ENCODE measurements at places on chromosomes 12 and 14.

DNA sequence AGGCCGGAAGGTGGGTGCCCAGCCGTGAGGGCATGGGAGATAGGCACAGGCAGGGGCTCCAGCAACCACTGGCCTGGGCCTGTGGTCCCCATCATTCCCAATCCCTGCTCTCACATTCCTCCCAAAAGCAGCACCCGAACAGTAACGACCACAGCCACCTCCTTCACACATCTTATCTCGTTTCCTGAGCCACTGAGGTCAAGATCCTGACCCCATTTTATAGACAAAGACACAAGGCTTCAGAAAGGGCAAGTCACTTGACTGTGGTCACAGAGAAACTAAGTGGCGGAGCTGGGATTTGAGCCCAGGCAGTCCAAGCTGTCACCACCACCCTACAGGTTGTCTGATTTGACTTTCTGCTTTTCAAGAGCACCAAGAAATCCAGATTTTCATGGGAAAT, 38.9 kb downstream of the DTX1 start:
- no peak for DNase-seq

DNA sequence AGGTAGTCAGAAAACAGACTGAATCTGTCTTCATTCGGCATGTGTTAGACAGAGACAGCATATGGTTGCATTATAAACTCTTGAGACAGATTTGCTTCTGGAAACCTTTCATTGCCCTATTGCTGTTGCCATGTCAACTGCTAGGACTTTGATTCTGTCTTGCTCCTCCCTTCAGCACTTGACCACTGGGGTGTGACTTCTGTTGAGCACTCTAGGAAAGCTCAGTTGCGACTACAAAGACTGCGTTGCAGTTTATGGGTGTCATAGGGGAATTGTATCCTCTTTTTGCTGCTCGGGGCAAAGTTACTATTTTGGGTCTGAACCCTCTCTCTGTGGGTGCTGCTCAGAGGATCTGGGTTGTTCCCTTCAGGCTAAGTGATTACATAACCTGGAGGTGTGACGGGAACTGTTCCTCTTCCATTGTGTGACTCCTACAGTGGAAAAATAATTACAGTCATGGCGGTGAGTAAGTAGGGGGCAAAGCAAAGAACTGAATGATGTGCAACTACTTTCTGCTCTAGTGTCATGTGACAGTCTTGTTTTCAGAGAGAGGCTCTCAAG, 44.3 kb upstream of the TRIM9 start:
- DNase-seq: no peak

GRCh38 chr14:55532645-55533344, 47.2 kb upstream of the KTN1 start:
- no peak for DNase-seq

GRCh38 chr12:82593901-82594396, 92.8 kb upstream of the TMTC2 start:
- no peak for DNase-seq

DNA sequence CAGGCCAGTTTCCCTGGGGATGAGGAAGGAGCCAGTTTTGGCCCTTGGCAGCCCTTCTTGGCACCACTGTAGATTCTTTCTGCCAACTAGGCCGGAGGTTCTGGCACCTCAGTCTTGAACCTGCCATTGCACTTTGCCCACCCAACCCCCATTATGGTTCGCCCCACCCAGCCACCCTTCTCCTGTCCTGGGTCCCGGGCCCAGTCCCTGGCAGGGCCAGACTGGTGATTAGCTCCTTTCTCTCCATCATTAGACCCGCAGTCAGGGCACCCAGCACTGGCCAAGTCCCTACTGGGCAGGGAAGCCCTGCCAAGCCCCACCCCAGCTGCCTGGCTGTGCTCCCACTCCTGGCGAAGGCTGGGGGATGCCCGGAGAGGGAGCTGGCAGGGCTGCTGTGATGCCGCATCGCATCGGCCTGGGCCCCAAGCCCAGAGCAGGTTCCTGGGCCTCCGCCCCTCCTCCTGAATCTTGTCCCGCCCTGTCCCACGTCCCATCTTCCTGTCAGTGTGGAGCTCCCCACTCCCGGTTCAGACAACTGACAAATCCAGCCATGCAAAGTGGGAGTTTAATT, 9.8 kb downstream of the FAM222A start:
- DNase-seq: no peak

DNA sequence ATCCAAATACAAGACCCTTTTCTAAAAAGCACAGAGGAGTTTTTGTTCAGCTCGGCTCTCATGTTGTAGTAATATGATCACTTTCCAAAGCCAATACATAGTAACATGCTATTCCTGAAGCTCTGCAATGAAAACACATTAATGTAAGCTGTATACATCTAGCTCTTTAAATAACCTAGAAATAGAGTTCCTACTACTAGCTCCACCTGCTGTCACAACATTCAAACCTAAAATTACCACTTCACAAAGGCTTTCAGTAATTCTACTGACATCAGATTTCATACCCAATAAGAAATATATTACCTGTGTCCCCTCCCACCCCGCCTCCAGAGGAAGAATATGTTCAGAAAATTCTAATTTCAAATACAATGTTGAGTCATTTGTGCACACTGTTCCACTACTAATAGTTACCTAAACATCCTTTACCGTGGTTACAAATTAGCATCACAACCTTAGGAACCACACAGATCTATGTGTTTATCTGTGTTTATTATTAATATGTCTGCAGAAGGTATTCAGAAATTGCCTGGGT, 17.8 kb downstream of the EFCAB11 start:
- no peak for DNase-seq

- no peak for DNase-seq
Measured at GRCh38 chr12:104650541-104650940, 193.8 kb downstream of the CHST11 start.

- no peak for DNase-seq
Measured at GRCh38 chr14:60197629-60198303, 32.6 kb upstream of the DHRS7 start.

- DNase-seq: no peak
Measured at GRCh38 chr12:45775465-45775864, 46.0 kb downstream of the ARID2 start.

DNA sequence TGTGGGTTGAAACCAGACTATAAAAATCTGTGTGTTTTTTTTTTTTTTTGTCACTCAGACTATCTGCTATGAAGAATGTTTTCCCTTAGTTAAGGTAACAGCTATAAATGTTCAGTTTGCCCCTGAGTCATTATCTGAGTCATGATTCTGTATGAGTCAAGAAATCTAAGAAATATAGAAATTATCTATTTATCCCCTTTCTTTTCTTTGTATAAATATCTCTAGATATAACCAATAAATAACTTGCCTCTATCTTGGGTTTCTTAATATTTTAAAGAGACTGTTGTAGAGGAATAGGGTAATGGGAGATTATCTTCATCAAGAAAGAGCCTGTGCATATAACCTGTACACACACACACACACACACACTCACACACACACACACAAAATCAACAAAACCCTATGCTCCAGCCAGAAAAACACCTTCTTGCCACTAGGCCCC, 161.7 kb upstream of the EEA1 start:
- DNase-seq: no peak

- no peak for DNase-seq
Measured at GRCh38 chr12:123813349-123813748, 51.2 kb downstream of the DNAH10 start.

- no peak for DNase-seq
Measured at GRCh38 chr14:26233118-26233517, 364.7 kb downstream of the NOVA1 start.

GRCh38 chr12:65586796-65587195, 237.5 kb upstream of the HMGA2 start:
- DNase-seq: no peak

- DNase-seq: no peak
Measured at GRCh38 chr12:6899427-6899826, 5.2 kb upstream of the LRRC23 start.

GRCh38 chr12:52232674-52233461, at the start of gene KRT7:
KRT7 (plus strand) TSS chr12:52233243; CDS start chr12:52233297, 54 bp downstream.
- DNase-seq: no peak

- DNase-seq: no peak
Measured at GRCh38 chr14:100073576-100074430, 8.6 kb downstream of the EVL start.

GRCh38 chr14:35229084-35229791, 62.9 kb upstream of the PSMA6 start:
- no peak for DNase-seq

DNA sequence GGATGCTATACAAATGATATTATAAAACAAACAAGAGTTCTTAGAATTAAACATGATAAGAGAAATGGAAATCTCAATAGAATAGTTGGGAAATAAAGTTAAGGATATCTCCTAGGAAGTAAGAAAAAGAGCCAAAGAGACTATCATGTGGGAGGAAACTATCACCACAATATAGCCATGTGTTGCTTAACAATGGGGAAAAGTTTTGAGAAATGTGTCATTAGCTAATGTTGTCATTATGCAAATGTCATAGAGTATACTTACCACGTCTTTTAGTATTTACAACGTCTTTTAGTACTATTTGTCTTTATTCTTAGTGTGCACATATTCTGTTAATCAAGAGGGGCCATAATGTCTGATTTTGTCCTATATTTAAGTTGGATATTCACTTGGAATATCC, 58.7 kb downstream of the ZNF641 start:
- DNase-seq: no peak

- no peak for DNase-seq
Measured at GRCh38 chr12:16330560-16330959, 16.9 kb upstream of the MGST1 start.
